Testis (tissue), 5 donors: ENCODE measurements at places on chromosomes 3 and 15.

GRCh38 chr3:110886222-110886893 is 185.3 kb upstream of the NECTIN3 start:
- no peak for DNase-seq

DNA sequence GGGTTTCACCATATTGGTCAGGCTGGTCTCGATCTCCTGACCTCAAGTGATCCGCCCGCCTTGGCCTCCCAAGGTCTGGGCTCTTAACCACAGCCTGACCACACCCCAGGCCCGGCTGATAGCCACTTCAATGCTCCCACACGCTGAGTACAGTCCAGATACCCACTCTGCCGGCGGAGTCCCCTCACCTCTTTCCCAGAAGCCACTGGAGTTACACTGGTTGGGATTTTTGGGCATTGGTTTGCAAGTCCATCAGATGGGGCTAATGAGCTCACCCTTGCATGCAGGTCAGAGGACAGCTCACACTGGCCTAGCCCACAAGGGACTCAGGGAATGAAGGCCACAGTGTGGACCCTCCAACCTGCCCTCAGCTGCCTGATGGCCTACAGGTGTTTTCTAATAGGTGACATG is 60.1 kb downstream of the IQSEC1 start:
- no peak for DNase-seq

- no peak for DNase-seq
These were observed 190.3 kb upstream of the PFN2 start for GRCh38 chr3:150161011-150161410.

DNA sequence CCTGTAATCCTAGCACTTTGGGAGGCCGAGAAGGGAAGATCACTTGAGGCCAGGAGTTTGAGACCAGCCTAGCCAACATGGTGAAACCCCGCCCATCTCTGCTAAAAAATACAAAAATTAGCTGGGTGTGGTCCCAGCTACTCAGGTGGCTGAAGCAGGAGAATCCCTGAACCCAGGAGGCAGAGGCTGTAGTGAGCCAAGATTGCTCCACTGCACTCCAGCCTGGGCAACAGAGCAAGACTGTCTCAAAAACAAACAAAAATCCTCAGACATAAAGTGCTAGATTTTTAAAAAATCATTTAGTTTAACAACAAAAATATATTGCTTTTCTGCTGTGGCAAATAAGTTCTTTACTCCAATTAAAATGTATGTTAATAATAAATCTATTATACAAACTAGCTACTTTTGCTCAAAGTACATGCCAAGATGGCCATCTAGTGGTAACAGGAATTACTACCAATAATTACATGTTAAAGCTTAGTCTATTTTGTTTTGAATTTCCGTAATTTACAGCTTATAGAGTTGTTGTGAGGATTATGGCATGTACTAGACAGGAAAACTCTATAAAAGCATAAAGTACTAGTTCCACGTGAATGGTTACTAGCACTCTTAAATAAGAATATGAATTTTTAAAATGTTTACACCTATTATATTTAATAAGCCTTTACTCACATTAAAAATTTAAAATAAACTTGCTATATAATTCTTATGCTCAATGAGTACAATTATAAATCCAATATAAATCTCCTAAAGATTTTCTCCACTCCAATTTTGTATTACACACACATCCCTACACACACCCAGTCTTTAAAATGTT is 39.0 kb downstream of the GABPB1 start:
- no peak for DNase-seq

- DNase-seq, result no peak
These were observed 125.6 kb upstream of the MCTP2 start for GRCh38 chr15:94105760-94106159.

GRCh38 chr3:31661286-31661685 is 128.6 kb downstream of the STT3B start:
- DNase-seq, result no peak

GRCh38 chr3:184315543-184315867 is 1.1 kb downstream of the EIF4G1 start:
- no peak for DNase-seq

DNA sequence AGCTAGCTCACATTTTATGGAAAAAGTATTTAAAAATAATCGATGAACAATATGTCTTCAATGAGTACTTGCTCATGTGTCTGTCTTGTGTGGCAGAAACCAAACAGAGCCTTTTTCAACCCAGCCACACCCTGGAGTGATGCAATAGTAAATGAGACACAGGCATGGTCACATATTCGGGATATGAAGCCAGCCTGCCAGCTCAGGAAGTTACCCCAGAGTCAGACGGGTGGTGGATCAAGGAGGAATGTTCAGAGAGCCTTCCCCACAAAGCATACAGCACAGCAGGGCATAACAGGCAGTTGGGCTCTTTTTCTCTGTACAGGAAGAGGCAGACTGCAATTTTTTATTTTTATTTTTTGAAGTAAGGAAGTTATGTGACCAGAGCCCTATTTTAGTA is 27.3 kb downstream of the LARP6 start:
- DNase-seq, result no peak

DNA sequence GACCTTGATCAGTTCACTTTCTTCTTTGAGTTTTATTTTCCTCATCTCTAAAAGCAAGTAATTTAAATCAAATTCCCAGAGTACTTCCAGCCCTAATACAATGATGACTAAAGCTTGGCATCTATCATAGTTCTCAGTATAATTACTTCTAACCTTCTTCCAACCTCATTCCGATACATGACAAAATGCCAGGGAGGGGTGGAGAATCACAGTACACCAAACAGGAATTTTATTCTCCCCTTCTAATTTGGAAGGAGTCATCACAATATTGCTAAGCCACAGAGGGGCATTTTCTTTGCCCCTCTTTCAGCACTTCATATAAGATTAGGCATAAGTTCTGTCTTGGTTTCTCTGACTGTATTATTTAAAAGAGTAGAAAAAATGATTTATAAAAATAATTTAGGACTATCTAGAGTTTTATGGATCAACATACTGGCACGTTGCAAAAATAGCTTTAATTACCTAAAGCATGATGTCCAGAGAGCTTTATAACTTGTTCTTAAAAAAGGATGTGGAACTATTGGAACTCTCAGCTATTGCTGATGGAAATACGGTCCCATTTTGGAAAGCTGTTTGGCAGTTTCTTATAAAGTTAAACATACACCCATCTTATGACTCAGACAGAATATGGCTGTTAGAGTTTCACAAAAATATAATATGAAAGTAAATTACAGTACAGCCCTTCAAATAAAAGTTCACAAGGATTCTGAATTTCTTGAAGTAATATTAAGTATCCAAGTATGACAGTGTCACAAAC is 86.9 kb upstream of the UBE2E2 start:
- DNase-seq, result no peak
